ENCODE measurements at places on chromosomes 2 and 18.
A peak's percentile ranks its signal among the peaks of the same experiment; 100 is the strongest.

GRCh38 chr2:202050652-202051051 lies 17.0 kb downstream of the FZD7 start:
- no peak for DNase-seq

DNA sequence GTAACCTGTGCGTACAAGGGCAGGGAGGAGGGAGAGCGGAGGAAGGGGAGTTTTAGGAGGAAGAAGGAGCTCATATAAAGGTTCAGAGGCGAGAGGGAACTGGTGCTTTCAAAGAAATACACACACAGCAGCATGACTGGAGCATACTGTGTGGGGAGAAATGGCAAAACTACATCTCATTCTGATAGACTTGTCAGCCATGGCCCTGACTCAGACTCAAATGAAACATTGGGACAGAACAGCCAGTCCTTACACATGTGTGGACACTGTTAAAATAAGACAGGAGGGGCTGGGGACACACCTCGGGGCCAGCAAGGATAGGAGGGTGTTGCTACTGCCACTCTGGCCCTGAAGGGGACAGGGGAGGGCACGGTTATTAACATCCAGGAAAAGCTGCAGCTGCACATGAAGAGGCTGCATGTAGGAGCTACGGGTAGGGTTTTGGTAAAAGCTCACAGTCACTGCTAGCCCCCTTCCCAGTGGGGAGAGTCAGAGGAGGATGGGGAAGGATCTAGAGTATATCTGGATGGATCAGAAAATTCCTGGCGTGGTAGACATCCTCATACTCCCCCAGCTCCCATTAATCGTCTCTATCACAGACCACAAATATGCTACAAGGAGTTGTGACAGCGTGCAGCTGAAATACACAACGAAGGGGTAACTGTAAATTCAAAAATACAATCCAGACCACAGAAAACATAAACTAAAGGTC lies 110.5 kb downstream of the GATA6 start:
- no peak for DNase-seq

DNA sequence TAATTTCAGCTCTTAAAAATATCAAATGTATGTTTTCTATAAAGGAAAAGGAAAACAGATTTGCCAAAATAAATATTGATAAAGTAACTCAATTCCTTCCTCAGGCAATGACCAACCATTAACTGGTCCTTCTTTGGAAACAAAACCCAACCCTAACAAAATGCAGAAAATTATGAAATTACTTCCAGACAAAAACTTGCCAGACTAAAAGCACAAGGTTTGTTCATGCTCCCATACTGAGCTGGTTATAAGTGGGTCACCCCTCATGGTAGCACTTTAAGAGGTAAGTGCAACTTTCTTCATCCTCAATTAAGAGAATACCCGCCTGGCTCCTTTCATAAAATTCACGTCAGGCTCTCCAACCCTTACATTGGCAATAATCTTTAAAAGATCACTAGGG lies 31.1 kb upstream of the TTC32 start:
- no peak for DNase-seq

DNA sequence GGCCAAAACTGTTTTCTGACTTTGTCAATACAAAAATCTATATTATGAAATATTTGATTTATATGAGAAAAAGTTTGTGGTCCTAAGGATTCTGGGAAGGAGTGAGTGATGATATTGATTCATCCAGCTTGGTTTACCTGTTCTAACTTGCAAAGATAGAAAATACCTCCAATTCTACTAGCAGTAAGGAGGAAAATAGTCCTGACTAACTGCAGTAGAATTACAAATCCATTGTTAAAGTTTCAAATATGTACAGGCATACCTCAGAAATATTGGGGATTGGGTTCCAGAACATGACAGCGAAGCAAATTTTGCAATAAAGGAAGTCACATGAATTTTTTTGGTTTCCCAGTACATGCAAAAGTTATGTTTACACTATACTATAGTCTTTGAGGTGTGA lies 158.8 kb upstream of the CYRIA start:
- no peak for DNase-seq

DNA sequence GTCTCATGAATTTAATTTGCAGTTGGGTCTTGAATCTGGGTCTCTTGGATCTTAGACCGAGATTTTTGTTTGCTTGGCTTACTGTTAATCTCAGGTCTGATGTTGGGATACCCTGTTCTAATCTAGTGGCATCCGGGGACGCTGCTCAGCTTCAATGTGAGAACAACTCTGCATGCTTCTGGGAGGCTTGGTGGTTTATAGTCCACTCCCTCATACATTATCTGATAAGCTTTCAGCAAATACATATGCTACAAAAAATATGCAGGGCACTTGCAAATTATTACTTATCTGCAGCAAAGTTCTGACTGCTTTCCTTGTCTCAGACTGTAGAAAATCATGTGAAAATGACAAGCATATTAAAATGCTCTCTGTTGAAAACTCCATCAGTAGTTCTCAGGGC lies 39.4 kb downstream of the RNF144A start:
- no peak for DNase-seq

GRCh38 chr2:219120082-219120481 lies 40.5 kb downstream of the NHEJ1 start:
- no peak for DNase-seq

GRCh38 chr2:68741805-68742306 lies 7.2 kb downstream of the ARHGAP25 start:
- no peak for DNase-seq

GRCh38 chr18:62585274-62586150 lies 62.7 kb downstream of the ZCCHC2 start:
- DNase-seq, result no peak

DNA sequence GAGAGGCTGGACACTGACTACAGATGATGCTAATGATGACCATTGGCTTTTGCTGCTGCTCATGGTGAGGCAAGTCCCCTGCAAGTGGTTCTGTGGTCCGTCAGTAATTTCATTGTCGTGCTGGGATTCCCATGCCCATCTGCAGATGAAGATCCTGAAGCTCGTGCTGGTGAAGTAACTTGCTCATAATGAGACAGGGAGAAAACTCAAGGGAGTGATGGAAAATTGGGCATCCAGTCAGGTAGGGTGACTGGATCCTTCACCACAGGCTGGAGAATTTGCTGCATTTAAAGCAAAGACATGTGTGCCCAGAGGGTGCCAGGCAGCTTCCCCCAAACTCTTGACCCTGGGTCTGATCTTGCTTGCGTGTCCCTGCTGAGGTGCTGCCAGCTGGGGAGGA lies 125.6 kb downstream of the TSN start:
- DNase-seq, result no peak

DNA sequence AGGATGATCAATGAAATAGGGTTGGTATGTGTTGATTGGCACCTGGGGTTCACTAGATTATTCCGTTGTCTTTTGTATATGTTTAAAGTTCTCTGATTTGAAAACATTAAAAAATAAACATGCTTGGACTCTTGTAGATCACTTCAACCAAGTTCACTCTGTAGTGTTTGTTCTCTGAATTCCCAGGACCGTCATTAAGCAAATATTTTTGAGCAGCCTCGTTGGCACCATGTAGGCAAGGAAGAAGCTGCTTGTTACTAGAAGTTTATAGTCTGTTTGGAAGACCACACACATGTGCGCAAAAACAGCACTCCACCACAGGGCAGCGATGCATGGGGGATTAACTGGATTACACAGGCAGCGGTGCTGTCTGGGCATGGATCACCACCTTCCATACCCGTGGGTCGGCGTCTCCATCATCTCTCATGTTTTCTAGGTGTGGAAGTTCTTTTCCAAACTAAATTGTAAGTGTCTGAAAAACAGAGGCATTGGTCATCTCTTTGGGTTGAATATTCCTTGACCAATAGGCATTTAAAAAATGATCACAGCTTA lies 212.2 kb downstream of the FHOD3 start:
- no peak for DNase-seq

DNA sequence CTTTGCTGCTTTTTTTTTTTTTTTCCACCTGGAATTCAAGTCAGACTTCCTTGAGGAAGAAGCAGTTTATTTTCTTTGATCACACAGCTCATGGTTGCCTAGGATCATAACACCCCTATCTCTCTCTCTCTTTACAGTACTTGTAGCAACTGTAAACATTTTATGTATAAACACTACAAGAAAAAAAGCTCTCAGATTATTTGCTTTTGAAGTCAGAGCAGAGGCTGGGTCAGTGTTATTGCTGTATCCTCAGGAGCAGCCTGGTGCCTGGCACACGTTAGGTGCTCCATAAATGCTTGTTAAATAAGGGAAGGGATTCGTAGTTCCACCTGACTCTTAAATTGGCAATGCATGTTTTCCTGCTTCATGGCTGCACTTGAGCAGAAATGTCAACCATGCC lies 221.2 kb downstream of the TGIF1 start:
- DNase-seq, result no peak

- DNase-seq, result no peak
These were observed 4.3 kb downstream of the THAP4 start for GRCh38 chr2:241632478-241633325.

DNA sequence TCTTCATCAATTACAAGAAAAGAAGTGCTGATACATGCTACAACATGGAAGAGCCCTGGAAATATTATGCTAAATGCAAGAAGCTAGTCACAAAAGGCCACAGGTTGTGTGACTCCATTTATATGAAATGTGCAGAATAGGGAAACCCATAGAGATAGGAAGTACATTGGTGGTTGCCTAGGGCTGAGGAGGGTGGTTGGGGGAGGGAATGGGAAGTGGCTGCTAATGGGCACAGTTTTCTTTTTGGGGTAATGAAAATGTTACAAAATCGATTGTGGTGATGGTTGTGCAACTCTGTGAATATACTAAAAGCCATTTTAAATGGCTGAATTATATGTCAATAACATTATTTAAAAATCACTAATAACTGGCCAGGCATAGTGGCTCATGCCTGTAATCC lies 24.3 kb upstream of the RESP18 start:
- DNase-seq, result no peak

DNA sequence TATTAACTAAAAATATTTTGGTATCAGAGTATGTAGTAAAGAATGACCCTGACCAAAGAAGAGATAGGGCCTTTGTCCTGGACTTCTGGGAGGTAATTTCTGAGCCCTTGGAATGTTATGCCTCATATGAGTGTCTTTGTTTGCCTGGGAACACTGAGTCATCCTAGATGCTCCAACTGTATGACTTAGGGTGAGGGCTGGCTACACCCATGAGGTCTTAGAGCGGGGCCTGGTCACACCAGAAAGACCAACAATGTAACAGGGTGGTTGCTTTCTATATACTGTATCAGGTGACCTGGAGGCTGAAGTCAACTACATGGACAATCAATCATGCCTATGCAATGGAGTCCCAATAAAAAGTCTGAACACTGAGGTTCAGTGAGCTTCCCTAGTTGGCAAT lies 253.1 kb downstream of the MBD2 start:
- DNase-seq, result no peak

- peak; percentile 4 for DNase-seq
These were observed 136.7 kb downstream of the TMEM247 start for GRCh38 chr2:46615986-46616485.

- no peak for DNase-seq
These were observed 60.6 kb downstream of the PTPN4 start for GRCh38 chr2:119820275-119820674.

DNA sequence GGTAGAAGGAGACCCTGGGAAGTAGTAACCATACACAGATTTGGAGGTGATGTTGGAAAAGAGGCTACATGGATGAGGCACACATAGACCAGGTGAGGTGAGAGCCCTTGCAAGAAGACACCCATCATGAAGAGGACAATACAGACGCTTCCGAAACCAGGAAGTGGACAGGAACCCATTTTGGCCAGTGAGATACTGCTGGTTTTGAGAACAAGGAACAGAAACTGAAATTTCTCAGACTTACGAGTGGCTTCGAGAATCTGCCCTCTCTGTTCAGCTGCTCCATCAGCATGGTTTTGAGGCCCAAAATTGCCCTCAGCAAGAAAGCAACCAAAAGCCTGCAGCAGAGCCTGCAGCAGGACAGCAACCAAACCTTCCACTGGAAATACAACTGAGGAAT lies 479.1 kb upstream of the NRXN1 start:
- DNase-seq, result no peak

GRCh38 chr2:205688417-205689200 lies 6.3 kb downstream of the NRP2 start:
- no peak for DNase-seq

DNA sequence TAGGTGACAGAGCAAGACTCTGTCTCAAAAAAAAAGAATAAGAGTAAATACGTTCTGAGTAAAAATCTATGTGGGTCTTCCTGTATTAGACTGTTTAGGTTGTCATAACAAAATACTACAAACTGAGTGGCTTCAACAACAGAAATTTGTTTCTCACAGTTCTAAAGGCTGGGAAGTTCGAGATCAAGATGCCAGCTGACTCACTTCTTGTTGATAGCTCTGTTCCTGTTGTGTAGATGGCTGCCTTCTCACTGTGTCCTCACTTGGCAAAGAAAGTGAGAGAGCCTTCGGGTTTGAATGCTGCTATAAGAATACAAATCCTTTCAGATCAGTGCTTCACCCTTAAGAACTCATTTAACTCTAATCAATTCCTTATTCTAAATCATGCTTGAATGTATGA lies 430.0 kb upstream of the VWC2L start:
- DNase-seq, result no peak

GRCh38 chr2:213227458-213227857 lies 56.8 kb upstream of the SPAG16 start:
- DNase-seq, result no peak

DNA sequence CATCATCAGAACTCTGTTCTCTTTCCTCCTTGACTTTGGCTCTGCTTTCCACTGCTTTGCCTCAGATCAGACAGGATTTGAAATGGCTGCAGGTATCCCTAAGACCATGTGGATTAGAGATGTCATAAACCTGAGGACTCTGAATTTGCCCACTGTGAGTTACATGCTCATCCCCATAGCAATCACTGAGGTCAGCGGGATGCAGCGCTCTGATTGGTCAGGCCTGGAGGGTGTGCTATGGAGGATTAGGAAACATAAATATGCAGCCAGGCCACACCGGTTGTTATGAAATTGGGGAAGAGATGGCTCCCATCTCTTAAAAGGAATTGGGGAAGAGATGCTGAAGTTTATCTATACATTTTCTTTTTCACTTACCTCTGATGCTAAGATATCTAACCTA lies 73.7 kb upstream of the DNAJC10 start:
- no peak for DNase-seq

GRCh38 chr2:237072067-237072931 lies 13.4 kb upstream of the COPS8 start:
- DNase-seq, result peak; percentile 67

GRCh38 chr2:175241691-175242090 lies 60.2 kb upstream of the ATP5MC3 start:
- no peak for DNase-seq

- DNase-seq, result no peak
These were observed 32.1 kb upstream of the SPATS2L start for GRCh38 chr2:200274116-200275075.

- no peak for DNase-seq
These were observed 204.5 kb downstream of the SLC4A3 start for GRCh38 chr2:219831957-219832356.
